Activated CD4-positive, alpha-beta memory T cell treated with anti-CD3 and anti-CD28 coated beads, Interleukin-2, amount 10 ng/mL, durations not matched to agents 7 days and 5 days (primary cell): ENCODE measurements at places on chromosomes 12 and 14.

DNA sequence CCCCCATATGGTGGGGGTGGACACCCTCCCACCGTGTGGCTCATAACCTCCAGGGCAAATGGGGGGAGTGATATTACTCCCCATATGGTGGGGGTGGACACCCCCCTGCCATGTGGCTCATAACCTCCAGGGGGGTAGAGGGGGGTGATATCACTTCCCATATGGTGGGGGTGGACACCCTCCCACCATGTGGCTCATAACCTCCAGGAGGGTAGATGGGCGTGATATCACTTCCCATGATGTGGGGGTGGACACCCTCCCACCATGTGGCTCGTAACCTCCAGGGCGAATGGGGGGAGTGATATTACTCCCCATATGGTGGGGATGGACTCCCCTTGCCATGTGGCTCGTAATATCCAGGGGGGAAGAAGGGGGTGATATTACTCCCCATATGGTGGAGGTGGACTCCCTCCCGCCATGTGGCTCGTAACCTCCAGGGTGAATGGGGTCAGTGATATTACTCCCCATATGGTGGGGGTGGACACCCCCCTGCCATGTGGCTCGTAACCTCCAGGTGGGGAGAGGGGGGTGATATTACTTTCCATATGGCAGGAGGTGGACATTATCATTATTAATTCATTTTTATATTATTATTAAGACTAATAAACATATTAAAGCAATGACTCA is 51.2 kb upstream of the OXA1L start:
- DNase-seq = no peak

DNA sequence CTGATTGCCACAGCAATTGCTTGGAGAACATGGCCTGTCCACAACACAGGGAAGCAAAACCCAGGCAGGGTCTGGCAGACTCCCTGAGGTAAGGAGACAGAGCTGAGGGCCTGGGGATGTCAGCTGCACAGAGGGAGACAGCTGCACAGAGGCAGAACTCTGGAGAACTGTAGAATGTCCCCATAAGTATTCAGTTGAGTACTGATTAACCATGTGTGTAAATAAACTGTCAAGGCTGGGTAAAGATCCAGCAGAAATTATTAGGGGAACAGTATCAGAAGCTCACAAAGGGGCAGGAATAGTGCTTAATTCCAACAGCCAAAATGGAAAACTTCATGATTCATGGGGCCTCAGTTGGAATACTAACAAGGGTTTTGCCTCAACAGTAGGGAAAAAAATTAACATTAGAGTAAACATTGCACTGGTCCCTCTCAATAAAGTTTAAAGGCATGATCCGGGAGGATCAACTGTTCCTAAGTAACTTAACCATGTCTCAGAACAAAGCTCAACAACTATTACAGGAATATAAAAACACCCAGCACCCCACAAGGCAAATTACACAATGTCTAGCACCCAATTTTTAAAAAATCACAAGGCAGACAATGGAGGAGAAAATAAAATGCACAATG is 201.3 kb upstream of the RASSF8 start:
- no peak for DNase-seq

DNA sequence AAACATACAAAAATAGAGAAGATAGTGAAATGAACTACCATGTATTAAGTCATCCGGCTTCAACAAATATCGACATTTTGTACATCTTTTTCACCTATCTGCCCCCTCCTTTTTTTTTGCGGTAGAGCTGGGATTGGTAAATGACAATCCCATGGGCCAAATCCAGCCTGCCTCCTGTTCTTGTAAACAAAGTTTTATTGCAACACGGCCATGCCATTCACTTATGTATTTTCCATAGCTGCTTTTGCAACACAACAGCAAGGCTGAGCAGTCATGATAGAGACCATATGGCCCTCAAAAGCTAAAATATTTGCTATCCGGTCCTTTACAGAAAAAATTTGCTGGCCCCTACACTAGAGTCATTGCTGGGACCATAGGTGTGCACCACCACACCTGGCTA is 58.1 kb upstream of the PLEKHG3 start:
- no peak for DNase-seq

DNA sequence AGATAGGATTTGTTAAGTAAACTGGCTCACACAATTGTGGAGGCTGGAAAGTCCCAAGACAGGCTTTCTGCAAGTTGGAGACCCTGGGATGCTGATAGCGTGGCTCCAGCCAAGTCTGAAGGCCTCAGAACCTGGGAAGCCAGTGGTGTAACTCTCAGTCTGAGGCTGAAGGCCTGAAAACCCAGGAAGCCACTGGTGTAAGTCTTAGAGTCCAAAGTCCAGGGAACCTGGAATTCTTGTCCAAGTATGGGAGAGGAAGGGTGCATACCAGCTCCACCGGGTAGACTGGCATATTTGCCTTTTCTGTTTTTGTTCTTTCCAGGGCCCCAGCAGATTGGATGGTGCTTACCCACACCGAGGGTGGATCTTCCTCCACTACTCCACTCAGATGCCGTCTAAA is 18.1 kb downstream of the GMFB start:
- no peak for DNase-seq

DNA sequence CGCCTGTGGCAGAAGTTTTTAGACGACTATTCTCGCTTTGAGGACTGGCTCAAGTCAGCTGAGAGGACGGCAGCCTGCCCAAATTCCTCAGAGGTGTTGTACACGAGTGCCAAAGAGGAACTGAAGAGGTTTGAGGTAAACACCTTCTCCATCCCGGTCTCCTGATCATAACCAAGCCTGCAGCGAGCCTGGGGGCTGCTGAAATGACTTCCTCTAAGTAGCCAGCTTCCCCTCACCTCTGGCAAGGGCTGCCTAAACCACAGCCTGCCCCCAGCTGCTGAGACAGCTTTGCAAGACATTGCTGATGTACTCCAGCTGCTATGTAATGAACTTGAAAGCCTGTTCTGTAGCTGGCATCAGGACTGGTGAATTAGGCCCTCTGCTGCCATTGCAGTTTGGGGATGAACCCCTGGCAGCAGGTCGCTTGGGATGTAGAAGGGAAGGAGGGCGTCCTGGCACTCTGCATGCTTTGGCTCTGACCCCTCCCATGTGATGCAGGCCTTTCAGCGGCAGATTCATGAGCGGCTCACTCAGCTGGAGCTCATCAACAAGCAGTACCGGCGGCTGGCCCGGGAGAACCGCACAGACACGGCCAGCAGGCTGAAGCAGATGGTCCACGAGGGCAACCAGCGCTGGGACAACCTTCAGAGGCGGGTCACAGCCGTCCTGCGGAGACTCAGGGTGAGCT is 84.6 kb downstream of the ESR2 start:
- DNase-seq = no peak

- DNase-seq = no peak
Measured at GRCh38 chr14:66129224-66129623, 356.9 kb upstream of the CCDC196 start.

- no peak for DNase-seq
Measured at GRCh38 chr14:105439710-105440553, 20.3 kb downstream of the MTA1 start.
